ENCODE measurements at places on chromosomes 4 and X. TPM values are rescaled to one million over a fixed set of nuclear protein-coding genes. Genes with fewer than 3 reads are reported as not detected.

CCNG2 gene
- 10.5 TPM for total RNA-seq

TCEAL7 gene
- 6.4 TPM for total RNA-seq

PPEF1 gene
- 0.19 TPM for total RNA-seq

DCX gene
- total RNA-seq: 0.19 TPM

DGKK gene
- not detected for total RNA-seq

SLITRK4 gene
- 22.1 TPM for total RNA-seq

SATL1 gene
- 0.16 TPM for total RNA-seq

PDE6B gene
- 4.8 TPM for total RNA-seq

- DNase-seq: no peak
Observed at GRCh38 chr4:139840773-139841172, 175.2 kb downstream of the MGST2 start.

DNA sequence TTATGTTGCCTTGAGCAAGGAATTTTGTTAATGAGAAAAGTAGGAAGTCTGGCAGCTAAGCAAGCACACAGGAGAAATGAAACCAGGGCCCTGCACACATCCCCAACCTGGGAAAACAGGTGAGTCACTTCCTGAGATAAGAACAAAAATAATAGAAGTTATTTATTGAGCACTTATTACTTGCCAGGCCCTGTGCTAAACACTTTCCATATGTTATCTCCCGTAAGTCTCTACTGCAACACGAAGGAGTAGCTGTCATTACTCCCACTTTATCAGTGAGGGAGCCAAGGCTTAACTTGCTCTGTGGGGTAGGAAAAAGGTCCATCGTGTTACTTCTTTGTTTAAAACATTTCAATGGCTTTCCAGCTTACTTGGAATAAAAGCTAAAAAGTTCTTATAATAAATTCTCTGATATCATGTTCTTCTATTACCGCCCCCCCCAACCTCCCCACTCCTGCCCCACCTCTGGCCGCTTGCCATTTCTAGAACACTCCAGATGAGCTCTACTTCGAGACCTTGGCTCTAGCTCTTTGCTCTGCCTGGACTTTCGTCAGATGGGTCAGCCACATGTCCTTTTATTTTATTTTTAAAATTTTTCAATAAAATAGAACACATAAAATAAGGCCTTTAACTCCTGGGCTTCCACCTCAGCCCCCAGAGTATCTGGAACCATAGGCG lies 36.3 kb upstream of the PLAC8 start:
- no peak for DNase-seq

DNA sequence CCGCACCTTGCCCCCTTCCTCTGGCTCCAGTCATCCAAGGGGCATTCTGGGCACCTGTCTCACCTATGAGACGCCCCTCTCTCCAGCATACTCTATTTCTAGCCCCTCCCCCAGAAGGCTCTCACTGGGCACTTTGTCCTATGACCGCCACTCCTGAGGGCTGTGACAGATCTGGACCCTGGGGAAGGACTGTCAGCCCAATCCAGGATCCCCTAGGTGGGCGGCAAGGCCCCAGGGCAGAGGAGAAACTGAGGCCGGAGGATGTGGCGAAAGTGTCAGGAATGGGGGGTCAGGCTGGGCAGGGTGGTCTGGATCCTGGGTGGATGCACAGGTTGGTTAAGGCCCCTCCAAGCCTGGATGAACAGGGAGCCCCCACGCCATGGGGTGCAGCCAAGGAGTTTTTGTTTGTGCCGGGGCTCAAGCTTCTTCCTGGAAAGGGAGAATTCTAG lies 16.2 kb upstream of the NAT8L start:
- no peak for DNase-seq

DNA sequence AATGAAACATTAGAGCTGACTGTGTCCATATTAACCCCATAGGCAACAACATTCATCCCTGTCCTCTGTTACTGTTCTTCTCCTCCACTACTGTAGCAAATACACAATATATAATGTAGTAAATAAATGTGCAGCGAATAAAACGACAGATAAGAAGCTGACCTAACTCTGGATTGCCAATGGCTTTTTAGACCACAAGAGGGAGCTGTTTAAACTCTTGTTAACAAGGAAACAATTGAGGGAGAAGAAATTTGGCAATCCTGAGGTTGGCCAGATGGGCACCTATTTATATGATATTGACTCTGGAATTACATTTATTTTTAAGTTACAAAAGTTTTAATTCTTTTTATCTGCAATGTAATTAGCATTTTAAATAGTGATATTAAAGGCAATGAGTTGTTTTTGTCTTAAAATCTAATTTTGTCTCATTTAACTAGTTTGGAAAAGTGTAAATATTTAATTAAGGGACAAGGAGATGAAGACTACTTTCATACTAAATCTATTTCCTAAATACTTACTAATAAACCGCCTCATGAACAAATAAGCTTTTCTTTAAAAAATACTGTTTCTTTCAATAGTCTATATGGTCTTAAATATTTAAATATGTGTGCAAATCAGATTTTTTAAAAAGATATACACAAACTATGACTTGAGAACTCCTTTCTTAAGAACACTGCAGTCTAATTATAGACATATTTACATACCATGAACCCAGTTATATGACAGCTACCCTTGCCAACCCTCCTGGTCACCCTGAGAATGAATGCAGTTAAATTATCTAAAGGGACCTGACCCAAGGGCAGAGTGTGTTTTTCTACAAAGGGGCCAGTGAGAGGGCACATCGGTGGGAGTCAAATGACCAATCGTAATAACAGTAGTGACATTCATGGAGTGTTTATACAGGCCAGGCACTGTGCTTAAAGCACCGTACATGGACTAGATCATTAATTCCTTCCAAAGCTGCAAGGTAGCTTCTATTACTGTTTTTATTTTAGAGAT lies 52.9 kb upstream of the HPF1 start:
- no peak for DNase-seq

GRCh38 chr4:72408568-72408967 lies 160.5 kb downstream of the ADAMTS3 start:
- DNase-seq: no peak

- no peak for DNase-seq
Observed at GRCh38 chrX:22559506-22559905, 286.8 kb downstream of the CBLL2 start.

DNA sequence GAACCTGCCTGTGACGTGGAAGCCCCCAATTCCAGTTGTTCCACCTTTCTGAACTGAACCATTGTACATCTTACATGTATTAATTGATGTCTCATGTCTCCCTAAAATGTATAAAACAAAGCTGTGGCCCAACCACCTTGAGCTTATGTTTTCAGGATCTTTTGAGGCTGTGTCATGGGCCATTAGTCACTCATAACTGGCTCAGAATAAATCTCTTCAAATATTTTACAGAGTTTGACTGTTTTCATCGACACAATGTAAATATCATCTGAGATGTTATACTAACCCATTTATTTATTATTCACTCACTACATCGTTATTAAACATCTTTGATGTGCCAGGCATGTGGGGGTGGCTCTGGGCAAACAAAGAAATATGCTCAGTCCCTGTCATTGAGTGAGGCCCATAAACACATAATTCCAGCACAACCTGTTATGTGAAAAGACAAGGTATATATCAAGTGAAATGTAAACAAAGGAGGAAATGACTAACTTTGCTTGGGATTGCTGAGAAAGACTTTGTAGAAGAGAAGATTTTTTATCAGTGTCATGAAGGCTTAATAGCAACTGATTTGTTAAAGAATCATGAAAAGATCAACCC lies 34.5 kb upstream of the PPM1K start:
- no peak for DNase-seq

DNA sequence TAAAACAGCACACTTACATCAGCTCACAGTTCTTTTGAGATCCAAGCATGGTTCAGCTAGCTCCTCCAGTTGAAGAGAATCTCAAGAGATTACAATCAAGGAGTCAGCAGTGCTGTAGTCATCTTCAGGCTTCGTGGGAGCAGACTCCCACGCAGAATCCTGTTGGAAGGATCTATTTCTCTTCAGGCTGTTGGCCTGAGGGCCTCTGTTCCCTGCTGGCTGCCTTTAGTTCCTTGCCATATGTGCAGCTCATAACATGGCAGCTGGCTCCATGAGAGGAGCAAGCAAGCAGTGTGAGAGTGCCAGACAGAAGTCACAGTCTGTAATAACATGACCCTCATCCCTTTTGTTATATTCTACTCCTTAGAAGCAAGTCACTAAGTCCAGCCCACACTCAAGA lies 168.6 kb downstream of the COX18 start:
- no peak for DNase-seq

- DNase-seq: no peak
Observed at GRCh38 chr4:184812651-184813181, 13.1 kb downstream of the ACSL1 start.

- no peak for DNase-seq
Observed at GRCh38 chr4:150572704-150573504, 9.0 kb upstream of the MAB21L2 start.

- no peak for DNase-seq
Observed at GRCh38 chrX:77814210-77814609, 28.2 kb upstream of the ATRX start.

GRCh38 chr4:37990731-37991245 lies 30.6 kb downstream of the PTTG2 start:
- DNase-seq: no peak

DNA sequence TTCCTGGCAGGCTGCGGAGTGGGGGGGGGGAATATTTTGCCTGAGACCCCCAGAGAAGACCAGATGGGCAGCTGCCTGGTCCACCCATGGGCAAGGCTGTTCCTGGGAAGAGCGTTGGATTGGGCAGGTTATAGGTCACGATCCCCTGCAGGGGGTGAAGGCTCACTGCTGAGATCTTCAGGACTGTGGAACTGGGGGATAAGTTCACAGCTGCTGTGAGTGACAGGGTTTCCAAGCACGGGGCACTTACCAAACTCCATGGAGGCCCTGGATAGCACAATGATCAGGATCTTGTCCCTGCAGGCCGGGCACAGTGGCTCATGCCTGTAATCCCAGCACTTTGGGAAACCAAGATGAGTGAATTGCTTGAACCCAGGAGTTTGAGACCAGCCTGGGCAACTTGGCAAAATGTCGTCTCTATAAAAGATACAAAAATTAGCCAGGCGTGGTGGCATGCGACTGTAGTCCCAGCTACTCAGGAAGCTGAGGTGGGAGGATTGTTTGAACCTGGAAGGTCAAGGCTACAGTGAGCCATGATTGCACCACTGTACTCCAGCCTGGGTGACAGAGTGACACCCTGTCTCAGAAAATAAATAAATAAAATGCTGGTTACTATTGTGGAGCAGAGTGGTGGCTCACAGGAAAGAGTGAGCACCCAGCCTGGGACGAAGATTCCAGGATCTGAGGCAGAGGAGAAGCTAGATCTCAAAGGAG lies 68.0 kb upstream of the HELT start:
- DNase-seq: no peak

- DNase-seq: no peak
Observed at GRCh38 chr4:27398631-27399310, 538.1 kb downstream of the STIM2 start.

DNA sequence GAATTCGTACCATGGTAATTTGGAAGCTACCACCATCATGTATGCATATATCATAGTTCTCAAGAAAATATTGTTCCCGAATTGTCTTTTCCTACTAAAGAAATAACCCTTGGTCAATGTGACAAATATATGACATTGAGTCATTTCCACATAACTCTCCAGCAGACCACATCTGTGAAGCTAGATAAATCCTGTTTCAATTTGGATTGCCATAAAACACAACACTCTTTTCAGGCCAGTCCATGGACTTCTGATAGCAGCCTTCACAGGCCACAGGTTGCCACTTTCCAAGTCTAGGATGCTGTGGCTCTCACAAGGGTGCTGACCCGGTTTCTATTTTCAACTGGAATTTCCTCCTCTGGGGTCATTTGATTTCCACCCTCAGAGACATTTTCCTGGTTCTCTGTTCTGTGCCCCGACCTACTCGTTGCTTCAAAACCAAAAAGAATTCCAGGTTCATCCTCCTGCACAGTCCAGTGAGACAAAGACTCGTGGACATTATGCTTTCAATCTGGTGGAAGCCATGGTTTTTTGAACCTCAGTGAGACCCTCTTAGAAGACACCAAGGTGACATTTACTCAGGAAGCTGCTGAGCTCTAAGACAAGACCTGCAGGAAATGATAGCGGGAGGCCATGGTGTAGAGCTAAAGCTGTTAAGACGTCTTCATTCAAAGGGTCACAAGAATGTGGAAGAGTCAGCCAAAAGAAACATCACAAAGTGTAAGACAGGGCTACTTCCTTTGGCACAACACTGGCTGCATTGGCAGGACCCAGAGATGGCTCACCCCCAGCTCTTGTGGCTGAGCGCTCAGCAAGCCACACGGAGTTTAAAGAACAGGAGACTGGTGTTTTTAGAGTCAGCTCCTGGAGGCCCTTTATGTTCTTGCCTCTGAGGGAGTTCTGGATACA lies 119.8 kb downstream of the AMELX start:
- no peak for DNase-seq

- no peak for DNase-seq
Observed at GRCh38 chrX:69050051-69050765, 115.0 kb downstream of the PJA1 start.

DNA sequence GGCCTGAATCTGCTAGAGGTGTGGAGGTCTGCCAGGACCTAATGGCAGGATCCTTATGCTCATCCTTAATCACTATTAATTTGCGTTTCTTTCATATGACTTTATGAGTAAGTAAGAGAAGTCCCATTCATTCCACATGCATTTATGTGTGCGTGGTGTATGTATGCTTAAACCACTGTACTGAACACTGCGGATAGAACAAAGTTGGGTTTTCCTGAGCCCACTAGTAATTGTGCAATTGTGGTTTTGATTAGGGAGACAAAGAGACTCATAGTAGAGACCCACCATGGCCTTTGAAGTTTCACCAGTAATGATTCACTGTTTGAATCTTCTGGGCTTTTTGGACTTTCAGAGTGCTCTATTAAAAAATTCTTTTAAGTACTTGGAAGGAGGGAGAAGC lies 498.5 kb upstream of the DIPK2B start:
- no peak for DNase-seq

DNA sequence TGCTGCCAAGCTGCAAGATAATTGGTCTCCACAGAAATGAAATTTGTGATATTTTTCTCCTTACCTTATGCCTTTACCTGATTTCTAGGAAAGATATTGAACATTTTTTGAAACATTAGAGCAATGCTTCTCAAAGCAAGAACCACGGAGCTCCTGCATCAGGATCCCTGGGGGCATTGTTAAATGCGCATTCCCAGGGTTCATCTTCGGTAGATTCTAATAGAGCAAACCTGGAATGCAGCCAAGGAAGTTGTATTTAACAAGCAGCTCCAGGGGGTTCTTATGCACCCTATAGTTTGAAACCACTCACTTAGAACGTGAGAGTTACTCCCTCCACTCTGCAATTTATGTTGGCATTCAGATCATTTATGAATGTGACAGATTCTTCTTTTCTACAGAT lies 126.2 kb downstream of the SLC39A8 start:
- no peak for DNase-seq

- DNase-seq: no peak
Observed at GRCh38 chrX:12679522-12679921, 111.7 kb upstream of the PRPS2 start.

- no peak for DNase-seq
Observed at GRCh38 chr4:145043306-145043705, 54.7 kb downstream of the ANAPC10 start.
